Stimulated activated CD8-positive, alpha-beta memory T cell treated with anti-CD3 and anti-CD28 coated beads, Interleukin-4, amount 100 ng/mL, for 24 hours (primary cell): ENCODE measurements at places on chromosomes 3 and 15.

DNA sequence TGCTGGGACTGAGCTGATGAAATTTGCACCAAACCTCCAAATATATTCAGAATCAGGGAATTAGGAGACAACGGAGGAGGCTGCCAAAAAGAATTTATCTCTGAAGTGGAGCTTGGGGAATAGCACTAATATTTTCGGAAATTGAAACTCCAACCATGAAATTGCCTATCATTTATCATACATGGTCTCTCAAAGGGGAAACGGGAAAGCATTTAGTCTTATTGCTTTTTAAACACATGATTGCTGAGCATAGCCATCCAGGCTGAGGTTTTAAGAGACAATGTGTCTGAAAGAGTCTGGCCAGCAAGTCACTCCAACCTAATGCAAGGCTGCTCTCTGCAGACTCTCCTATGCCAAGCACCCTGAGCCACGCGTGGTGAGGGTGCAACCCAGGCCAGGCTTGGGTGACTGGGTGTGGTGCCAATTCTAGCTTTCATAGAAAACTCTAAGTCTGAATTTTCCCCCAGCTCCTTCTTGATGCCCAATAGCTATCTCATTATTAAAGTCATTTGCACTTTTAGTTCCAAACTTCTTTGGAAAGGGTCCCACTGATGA, 200.2 kb downstream of the RPLP1 start:
- no peak for DNase-seq

DNA sequence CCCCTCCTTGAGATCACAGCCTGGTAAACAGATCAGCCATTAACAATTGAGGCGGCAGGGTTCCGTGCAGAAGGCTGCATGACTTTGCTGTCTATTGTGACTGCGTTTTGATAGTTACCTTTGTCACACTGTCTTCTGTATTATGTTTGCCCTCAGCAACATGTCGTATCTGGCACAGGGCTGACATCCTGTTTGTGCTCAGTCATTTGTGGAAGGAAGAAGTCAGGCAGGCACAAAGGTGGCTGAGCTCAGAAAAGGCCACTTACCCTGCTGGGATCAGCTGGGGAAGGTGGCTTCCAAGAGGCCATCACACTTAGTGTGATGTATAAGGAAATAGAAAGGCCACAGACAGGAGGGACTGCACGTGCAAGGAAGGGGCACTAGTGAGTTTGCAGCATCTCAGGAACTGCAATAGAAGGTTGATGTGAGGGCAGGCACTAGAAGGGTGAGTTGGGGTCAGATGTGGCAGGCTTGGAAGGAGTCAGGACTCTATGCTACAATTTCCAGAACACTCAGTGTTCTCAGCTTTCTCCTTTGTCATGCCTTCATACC, 13.4 kb downstream of the PML start:
- DNase-seq, result no peak

- no peak for DNase-seq
Observed at GRCh38 chr3:141049681-141050080, 1.5 kb upstream of the SPSB4 start.

DNA sequence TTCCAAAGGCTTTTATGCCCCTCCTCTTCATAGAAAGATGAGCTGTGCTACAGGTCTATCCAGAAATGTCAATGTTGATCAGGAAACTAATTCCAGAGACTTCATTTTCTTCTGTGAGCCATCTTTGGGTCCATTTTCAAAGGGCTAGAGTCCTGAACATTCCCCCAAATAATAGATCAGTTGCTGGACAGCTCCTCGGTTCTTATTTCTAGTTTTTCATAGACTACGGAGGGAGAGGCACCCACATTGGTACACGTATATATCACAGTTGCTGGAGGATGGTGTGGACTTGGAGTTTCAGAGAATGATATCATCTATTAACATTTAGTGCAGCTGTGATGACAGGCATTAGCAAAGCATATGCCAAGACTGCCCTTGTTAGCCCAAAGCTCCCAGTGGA, 59.1 kb downstream of the AGBL1 start:
- DNase-seq, result no peak

GRCh38 chr3:154316974-154317767, 7.1 kb downstream of the DHX36 start:
- no peak for DNase-seq

GRCh38 chr15:73741321-73741836, 11.8 kb downstream of the INSYN1 start:
- no peak for DNase-seq

DNA sequence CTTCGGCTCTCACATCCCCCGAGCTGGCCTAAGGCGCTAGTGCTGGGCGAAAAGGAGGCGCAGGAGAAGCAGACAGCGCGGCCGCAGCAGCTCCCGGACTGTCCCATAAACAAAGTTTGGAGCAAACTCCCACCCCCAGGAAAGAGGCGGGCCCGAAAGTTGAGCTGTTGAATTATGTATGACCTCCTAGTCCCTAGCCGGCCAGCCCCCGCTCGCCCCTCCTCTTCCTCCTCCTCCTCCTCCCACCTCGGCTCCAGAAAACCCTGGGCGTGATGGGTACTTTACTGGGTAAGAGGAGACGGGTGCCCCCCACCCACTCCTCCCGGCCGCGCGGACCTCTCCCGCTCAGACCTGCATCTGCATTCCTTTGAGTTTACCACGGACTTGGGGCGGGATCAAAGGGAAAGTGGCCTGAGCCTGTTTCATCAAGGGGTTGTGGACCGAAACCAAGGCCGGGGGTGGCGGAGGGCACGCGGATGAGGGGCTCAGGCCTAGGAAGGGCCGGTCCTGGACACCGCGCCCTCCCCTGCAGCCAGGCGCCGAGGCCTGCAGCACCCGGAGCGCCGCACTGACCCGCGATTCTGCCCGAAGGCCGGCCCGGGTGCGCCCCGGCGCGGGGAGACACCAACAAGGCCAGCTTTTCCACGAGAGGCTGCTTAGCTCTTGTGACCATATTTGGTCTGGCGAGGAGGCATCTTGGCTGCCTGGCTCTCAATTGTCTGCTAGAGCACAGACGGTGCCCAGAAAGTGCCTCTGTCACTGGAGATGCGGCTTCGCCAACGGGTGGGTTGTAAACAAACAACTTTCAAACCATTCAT, at the start of gene WWTR1:
TSS of gene WWTR1 (minus strand) at position 100 of the 818 bp plus-strand sequence. CDS start 719 bp downstream, outside the sequence.
- DNase-seq, result no peak

DNA sequence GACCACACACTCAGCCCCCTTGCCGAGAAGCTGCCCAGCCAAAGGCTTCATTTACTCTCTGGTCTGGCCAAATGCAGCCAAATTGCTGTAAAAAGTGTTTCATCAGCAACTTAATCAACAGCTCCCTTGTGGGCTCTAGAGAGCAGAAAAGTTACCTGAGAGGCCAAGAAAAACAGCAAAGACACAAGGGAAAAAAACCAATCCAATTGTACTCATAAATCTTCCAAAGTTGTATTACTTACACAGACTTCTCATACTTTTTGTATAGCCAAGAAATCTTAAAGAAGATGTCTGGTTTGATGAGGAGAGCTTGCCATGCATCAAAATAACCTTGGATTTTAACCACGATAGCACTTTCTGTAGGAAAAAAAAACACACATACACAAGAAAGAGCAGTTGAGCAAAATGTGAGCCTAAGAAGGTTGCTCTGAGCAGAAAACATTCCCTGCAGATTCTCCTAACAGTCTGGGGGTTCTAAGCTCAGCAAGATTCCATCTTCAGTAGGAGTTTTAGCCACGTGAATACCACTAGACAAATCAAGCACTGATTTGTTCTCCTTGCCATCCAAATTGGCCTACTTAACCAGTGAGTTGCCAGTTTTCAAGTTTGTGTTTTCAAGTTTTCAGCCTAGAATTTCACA, 120.0 kb downstream of the CYP19A1 start:
- no peak for DNase-seq

GRCh38 chr3:123788710-123789109, 95.4 kb downstream of the MYLK start:
- DNase-seq, result no peak

- DNase-seq, result no peak
Observed at GRCh38 chr3:135865553-135865952, 100.0 kb upstream of the PPP2R3A start.

- DNase-seq, result no peak
Observed at GRCh38 chr3:66673293-66673692, 172.5 kb upstream of the LRIG1 start.

GRCh38 chr3:166291186-166291955, 454.1 kb upstream of the BCHE start:
- no peak for DNase-seq

- no peak for DNase-seq
Observed at GRCh38 chr15:60370105-60370868, 27.5 kb downstream of the ANXA2 start.

DNA sequence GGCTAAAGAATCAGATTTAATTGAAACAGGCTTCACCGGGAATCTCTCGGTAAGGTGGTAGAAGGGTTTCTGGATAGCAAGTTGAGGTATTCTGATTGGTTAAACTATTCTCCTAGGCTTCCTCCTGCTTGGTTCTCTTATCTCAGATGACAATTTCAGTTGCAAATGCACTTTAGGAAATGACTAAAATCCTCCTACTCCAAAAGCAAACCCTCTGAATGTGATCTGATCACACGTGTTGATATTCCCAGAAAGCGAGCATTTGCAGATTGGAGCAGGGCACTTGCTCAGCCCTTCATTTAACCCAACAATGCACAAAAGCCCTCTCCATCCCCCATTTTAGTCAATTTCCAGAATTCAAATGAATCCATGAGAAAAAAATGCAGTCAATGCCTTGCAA, 55.6 kb upstream of the ICE2 start:
- no peak for DNase-seq

DNA sequence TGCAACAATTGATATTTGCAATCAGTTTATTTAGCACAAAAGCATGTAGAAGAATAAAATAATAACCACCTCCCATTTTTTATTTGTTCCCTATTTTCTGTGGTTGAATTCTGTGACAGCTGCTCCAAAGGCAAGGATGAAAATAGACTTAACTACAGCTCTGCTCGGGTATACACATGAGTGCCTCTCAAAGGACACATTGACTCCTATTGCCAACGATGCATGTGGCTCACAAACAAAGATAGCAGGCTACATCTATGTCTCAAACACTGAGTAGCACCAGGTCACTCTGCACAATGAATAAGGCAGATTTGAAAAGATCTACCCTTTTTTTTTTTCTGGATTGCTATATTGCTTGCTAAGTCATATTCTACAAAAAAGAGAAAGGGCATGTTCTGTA, 612.9 kb downstream of the ROBO1 start:
- no peak for DNase-seq

DNA sequence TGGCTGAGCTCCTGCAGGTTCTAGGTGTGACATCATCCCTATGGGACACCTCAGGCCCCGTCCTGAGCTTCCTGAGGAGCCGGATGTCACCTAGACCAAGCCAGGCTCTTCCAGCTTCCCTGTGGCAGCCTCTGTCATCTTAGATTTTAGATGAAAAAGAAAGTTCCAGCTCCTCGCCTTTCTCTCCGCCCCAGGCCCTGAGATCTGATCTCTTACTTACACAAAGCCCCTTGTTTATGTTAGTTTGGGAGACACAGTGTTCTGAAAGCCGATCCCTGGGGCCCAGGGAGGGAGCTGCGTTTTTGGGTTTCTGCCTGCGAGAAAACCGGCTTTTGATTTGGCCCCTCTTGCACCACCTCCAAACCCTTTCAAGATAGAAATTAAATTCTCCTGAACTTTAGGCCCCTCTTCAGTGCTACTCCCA, 40.2 kb upstream of the FAM107A start:
- DNase-seq, result no peak

DNA sequence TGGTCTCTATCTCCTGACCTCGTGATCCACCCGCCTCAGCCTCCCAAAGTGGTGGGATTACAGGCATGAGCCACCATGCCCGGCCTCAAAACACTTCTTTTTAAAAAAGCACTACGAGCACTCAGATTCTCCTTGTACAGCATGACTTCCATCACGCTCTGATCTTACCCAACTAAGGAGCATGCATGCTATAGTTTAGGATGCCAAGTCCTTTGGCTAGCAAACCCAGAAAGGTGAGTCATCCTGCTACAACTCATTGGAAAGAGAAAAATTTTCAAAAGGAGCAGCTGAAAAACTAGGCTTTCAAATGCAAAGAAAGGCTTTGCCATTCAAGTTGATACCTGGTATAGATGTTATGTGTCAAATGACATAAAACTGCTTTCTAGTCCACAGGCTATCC, 70.3 kb upstream of the PRICKLE2 start:
- no peak for DNase-seq

DNA sequence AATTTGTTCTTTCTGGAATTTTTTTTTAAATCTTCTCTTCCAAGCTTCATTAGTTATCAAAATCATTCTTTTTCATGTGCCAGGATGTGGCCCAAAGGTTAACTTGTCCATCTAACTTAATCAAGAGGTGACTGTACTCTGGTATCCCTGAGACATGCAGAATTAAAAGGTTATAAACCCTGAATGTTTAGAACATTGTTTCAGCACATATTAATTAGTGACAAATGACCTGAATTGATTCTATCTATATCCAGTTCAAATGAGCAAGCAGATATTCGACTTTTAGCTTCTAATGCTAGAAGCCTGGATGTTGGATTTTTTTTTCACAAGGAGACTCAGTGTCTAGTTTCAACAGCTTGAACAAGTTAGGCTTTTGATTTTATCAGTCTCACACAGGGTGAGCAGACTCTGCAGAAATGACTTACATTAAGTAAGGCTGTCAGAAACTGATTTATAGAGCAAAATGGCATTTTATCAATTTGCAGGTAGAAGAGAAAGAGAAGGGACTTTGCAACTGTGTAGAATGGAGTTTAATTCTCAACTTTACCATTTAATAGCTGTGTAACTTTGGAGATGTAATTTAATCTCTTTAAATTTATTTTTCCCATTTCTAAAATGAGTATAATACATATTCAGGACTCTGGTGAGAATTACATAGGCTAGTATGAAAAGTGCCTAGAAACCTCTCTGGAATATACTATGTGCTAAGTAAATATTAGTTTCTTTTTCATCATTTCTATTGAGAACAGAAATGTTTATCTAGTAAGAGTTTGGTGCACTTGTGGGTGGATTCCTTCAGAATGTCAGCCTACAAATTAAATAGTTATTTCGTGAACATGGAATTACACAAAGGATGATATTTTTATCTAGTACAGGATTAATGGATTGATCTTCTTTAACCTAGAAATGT, 100.0 kb downstream of the ALCAM start:
- no peak for DNase-seq

DNA sequence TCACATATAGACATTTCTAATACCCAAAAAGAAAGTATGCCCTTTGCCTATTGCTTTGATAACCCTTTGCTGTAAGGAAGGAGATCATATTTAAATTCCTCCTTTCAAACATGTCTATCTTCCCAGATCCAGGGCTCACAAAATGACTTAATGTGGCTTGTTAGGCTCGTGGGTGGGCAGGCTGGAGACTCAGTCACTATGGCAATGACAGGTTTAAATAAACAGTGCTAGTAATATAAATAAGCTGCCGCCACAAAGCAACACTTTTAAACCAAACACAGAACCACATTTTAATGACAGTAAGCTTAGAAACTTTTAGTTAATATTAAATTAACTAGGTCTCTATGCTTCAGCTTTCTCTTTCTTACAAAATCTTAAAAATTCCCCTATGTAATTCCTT, 616.0 kb upstream of the NAALADL2 start:
- DNase-seq, result no peak

GRCh38 chr15:31352911-31353811, 26.5 kb downstream of the KLF13 start:
- DNase-seq, result no peak

DNA sequence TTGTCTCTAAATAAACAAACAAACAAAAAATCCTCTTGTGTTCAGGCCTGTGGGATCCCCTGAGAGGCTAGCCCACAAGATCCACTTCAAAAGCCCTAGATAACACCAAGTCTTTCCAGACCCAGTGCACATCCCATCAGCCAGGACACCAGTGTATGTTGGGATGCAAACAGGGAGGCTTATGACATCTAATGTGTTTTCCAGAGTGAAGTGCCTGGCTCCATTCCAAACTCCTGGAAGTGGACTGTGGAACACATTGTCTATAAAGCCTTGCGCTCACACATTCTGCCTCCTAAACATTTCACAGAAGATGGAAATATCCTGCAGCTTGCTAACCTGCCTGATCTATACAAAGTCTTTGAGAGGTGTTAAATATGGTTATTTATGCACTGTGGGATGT, 57.0 kb downstream of the MLH1 start:
- DNase-seq, result no peak
